ENCODE measurements at places on chromosomes 1 and 21.

DNA sequence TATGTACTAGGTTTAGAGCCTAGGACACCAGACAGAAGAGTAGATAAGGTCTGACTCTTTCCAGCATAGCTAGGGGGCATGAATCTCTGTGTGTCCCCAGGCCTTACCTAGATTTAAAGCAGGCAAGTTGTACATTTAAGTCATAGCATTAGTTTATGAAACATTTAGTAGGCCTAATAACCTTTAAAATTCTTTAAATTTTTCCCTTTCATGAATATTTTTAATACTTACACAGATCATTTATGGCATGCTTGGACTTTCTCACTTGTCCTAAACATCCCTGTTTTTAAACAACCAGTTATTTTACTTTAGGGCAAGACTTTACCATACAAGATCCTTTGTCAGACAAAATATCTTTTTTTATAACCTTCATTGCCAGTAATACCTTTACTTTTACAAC lies 258.4 kb upstream of the ZRANB2 start:
- DNase-seq = no peak

DNA sequence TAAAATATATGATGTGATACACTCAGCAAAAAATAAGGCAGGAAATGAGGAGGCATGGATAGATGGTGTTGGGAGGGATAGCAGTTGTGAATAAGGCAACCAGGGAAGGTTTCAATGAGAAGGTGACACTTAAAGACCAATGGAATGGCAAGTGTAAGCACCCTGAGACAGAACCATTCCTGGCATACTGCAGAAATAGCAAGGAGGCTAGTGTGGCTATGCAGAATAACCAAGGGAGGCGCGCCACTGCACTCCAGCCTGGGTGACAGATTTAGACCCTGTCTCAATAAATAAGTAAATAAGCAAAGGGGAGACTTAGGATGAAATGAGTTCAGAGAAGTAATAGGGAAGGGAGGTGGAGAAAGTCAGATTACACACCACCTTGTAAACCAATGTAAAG lies 113.9 kb downstream of the TOMM20 start:
- no peak for DNase-seq

DNA sequence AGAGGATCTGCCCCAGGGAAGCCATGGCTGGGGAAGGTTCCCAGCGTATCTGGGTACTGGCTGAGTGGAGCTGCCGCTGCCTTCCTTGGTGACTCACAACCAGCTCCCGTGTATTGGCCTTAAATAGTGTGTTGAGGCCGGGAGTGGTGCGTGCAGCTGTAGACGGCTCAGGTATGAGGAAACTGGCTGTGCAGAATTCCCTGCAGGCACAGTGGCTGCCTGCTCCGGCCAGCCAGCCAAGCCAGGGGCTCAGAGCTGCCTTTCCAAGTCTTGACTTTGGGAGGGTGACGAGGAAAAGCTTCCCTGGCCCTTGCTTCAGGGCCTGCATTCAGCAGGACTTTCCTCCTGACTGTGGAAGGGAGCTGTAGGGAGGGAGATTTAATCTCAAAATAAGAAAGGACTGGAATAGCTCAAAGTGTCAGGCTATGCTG lies at the start of gene VTCN1:
TSS of gene VTCN1 (minus strand) at position 97 of the 431 bp plus-strand sequence. CDS start at position 25, 72 bp downstream.
- no peak for DNase-seq

DNA sequence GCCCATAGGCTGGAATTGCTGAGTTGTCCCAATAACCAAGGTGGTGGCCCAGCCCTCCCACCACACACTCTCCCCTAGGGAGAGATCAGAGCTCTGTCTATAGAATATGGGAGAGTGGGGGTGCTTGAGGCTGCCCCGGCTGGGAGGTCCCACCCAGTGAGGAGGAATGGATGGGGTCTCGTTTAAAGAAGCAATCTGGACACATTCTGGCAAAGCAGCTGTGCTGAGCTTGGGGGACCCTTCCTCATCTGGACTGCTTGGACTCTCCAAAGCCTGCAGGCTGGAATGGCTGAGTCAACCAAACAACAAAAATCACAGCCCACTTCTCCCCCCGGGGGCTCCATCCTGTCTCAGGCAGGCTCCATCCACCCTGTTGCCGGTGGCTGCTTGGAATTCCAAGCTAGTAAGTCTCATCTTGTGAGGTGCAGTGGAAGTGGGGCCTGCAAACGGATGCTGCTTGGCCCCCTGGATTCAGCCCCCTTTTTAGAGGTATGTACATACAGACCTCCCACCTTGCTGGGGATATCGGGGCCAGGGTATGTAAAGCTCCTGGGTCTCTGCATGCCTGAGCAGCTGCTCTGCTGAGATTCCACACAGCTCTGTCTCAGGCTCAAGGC lies 67.1 kb upstream of the FAM78B start:
- no peak for DNase-seq

DNA sequence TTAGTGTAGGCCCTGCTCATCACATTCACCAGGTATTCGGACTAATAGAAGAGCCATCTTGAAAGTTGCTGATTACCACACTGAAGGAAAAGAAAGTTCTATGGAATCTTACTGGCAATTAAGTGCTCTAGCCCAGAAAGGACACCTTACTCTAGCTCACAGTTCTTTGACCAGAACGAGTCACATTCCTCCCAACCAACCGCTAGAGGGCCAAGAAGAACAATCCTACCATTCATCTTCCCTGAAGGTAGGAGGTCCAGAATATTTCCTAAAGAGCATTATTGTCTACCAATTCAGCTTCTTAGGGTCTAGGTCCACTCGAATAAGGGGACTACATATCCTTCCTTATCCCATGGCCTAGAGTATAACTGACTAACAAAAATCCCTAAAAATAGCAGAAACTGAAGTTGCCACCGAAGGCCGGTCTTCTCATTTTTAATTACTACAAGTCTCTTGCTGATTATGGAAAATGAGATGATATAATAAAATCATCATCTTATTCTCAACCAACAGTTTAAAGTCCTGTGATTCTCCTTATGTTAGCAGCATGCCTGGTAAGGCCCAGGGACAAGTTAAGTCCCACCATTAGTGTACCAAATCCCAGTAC lies 2.7 kb upstream of the FMO1 start:
- no peak for DNase-seq

GRCh38 chr1:244712669-244713068 lies 59.7 kb downstream of the DESI2 start:
- DNase-seq = no peak

- no peak for DNase-seq
These were observed 7.3 kb downstream of the OR2C3 start for GRCh38 chr1:247528812-247529474.

- DNase-seq = no peak
These were observed 407.0 kb downstream of the NPHP4 start for GRCh38 chr1:5585256-5585655.

GRCh38 chr1:37362594-37363385 lies 111.6 kb upstream of the ZC3H12A start:
- no peak for DNase-seq

DNA sequence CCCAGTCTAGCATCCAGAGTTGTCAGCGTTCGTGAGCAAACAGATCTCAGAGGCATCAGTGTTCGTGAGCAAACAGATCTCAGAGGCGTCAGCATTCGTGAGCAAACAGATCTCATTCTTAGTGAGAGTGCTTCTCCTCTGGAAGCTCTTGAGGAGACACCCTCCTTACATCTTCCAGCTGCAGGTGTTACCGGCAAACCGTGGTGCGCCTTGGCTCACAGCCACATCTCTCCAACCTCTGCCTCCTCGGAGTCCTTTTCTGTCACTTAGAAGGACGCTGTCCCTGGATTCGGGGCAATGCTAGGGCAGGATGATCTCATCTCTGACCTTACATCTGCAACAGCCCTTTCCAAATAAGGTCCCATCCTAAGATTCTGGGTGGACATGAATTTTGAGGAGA lies 14.6 kb upstream of the UMODL1 start:
- DNase-seq = no peak

DNA sequence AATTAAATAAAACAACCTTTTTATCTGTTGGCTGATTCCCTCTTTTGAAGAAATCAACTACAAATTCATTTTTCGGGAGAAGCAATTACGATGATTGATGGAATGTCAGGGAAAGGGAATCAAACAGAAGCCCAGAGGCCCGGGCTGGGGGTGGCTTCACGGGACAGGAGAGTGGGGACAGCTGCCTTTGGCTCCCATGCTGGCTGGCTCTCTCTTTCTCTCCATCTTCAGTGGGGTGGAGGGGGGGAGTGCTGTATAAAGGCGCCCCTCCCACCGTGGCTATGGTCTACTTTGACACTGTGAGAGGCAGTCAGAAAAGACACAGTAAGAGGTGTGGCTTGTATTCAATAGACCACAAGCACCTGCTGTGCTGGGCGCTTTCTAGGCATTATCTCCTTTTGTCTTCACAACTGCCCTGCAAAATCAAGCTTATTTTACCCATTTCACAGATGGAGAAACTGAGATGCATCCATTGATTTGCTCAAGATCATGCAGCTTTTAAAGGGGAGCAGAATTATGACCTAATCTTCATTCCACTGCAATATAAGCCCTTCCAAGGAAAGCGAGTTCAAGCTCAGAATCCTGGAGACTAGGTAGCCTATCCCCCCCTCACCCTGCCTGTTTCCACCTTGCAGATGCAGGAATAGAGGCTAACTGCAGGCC lies 92.9 kb downstream of the GRIK3 start:
- DNase-seq = no peak

- no peak for DNase-seq
These were observed 27.8 kb downstream of the AVPR1B start for GRCh38 chr1:206089341-206089740.

DNA sequence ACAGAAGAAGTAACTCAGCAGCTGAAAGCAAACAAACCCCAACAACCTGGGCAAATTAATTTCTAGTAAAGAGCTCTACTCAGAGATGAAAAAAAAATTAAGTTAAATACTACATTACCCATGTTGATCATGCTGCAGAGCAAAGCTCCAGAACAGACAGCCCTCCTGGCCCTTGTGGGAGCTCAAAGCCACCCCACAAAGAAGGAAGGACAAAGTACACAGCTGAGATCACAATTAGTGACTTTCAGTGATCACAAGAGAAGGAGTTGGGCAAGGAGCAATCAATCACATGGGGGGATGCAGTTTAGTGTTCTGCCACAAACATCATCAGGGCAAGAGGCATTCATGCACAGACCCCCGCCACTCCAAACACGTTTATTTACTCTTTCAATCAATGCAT lies 114.2 kb downstream of the DAB1 start:
- no peak for DNase-seq

- no peak for DNase-seq
These were observed 57.4 kb downstream of the UCK2 start for GRCh38 chr1:165884690-165885304.

DNA sequence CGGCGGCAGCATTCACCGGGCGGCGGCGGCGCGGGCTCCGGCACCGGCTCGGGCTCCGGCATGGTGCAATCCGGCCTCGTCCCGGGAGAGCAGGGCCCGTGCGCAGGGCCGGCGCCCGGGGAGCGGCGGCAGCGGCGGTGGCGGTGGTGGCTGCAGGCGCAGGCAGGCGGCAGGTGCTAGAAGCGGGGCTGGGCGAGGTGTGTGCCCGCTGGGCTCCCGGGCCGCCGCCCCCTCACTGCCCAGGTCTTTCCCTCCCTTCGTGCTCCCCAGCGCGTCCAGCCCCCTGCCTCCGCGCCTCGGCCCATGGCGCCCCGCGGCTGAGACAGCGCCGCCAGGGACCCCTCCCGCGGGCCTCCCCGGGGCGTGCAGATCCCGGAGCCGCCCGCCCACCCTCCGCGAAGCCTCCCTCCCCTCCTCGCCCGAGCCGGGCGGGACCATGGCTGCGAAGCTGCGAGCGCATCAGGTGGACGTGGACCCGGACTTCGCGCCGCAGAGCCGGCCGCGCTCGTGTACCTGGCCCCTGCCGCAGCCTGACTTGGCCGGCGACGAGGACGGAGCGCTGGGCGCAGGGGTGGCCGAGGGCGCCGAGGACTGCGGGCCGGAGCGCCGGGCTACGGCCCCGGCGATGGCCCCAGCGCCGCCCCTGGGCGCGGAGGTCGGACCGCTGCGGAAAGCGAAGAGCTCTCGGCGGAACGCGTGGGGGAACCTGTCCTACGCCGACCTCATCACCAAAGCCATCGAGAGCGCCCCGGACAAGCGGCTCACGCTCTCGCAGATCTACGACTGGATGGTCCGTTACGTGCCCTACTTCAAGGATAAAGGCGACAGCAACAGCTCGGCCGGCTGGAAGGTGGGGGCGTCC lies 492 bp downstream of the FOXO6 start:
- DNase-seq = no peak

- no peak for DNase-seq
These were observed 15.8 kb downstream of the CDA start for GRCh38 chr1:20604678-20605077.

DNA sequence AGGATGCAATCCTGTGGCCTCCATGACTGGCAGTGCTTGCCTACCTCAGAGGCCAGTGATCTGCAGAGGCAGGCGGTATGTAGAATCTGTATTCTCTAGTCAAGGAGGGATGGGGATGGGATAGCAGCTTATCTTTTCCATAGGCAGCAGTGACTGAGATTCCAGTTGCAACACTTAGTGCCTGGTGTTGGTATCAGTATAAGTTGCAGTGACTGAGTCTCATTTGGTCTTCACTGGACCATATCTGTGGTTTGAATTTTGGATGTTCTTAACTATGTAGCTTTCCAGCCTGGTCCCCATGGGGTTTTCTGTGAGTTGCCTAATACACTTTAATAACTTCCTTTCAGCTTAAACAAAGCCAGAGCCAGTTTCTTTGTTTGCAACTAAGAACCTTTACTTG lies 16.5 kb downstream of the DYRK1A start:
- DNase-seq = no peak

GRCh38 chr1:236489710-236490377 lies 33.9 kb upstream of the LGALS8 start:
- no peak for DNase-seq

DNA sequence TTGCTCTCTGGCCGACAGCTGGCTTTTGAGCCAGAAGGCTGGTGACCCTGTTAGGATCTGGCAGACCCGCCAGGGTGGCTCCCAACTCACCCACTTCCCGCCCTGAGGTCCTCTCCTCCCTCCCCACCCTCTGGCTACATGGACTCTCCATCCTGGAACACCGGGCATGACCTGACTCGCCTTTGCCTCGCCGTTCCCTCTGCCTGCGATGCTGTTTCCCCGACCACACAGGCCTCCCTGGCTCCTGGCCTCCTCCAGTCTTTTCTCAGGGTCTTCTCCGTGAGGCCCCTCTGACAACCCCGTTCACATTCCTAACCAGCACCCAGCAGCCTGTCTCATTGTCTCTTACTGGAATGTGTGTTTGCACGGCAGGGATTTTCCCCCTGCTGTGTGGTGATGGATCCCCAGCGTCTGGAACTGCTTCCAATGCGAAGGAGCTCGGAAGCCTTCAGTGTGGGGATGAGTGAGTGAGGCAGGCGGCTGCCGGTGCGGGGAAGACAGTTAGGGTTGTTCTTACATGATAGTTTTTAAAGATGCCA lies 46.0 kb upstream of the POFUT2 start:
- DNase-seq = no peak

GRCh38 chr1:94793296-94793656 lies 26.9 kb upstream of the SLC44A3 start:
- no peak for DNase-seq

- no peak for DNase-seq
These were observed 65.9 kb upstream of the SIPA1L2 start for GRCh38 chr1:232695621-232696385.
